OCI-M1 (cell line): ENCODE measurements at places on chromosomes 3 and 15.

DNA sequence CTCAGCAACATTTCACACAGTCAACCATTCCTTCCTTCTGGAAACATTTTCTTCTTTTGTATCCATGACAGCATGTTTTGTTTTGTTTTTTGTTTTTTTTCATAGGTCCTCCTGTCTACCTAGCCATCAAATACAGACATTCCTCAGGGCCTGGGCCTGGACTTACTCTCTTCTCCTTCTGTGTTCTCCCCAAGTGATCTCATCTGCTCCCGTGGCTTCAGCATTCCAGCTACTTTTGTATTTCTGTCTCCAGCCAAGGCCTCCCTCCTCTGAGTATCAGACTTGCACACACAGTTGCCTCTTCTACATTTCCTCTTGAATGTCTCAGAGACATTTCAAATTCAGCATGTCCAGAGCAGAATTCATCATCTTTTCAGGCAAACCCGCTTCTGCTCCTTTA, 82.4 kb downstream of the HCN4 start:
- DNase-seq, result no peak

GRCh38 chr3:167649746-167650145, 4.0 kb downstream of the WDR49 start:
- no peak for DNase-seq

- DNase-seq, result peak; percentile 37
Observed at GRCh38 chr3:94036909-94037507, 8.6 kb upstream of the STX19 start.

DNA sequence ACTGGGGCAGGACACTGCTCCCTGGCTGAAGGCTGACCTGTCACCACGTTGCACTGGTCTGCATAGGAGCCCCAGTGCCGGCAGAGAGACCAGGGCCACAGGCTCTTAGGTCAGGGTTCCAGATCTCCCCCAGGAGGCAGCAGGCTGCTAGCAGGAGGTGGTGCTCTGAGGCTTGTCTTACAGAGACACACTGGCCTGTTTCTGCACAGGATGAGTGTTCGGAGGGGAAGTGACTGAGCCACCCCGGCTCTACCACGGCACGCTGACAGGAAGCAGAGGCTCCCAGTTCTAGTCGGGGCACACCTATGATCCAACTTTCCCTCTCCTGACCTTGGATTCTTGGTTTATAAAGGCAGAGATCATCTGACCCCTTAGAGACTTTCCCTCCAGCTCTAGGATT, 8.6 kb downstream of the FBXL22 start:
- no peak for DNase-seq

DNA sequence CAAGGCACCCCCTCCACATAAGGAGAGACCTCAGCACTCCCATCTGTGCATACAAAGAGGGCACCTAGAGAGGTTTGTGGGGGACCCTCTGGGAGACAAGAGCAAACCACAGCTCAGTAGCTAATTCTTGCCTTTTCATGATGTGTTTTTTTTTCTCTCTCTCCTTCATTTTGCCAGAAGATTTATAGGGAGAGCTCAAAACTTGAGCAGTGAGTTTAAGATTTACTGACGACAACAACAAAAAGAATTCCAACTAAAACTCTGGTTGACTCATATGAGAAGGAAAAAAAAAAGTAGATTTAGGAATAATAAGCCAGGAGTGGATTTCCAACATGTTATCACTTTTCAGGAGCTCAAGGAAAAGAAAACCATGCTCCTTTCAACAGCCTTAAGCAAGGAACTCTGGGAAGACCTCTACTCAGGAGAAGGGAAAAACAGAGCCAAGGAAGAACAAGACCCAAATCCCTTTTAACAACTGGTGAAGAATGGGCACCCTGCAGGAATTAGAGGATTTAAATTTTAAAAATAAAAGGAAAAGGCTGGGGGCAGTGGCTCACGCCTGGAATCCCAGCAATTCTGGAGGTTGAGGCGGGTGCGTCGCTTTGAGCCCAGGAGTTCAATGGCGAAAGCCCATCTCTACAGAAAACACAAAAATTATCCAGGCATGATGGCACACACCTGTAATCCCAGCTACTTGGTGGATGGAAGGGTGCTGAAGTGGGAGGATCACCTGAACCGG, 58.2 kb upstream of the RAD18 start:
- no peak for DNase-seq
